ENCODE measurements at places on chromosomes 13 and 19. TPM values are rescaled to one million over a fixed set of nuclear protein-coding genes. Genes with fewer than 3 reads are reported as not detected.
A peak's percentile ranks its signal among the peaks of the same experiment; 100 is the strongest.

- DNase-seq = no peak
Measured at GRCh38 chr19:23817519-23817918, 58.8 kb upstream of the ZNF681 start.

- DNase-seq = no peak
Measured at GRCh38 chr19:46601318-46602224, at the start of gene CALM3. CALM3 (plus strand) TSS chr19:46601330; CDS start chr19:46601435, 105 bp downstream.

DNA sequence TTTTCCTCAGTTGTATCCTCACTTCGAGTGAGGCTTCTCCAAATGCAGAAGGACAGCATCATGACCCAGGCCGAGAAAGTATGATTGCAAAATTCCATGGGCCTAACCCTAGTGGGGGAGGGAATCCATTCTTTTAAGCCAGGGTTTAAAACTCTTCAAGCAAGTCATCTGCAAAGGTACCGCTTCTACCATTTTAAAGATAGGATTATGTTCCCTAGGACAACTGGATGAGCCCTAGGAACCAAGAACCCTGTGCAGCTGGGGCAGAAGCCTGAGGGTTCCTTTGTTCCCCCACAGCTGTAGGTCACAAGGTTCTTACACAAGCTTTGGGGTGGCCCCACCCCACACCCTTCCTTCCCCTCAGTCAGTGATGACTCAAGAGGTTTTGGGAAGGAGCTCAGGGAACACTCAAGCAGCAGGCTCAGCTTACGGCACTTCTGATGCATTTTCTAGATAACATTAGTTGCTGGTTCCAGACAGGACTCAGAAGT is 13.5 kb downstream of the ARL11 start:
- no peak for DNase-seq

DNA sequence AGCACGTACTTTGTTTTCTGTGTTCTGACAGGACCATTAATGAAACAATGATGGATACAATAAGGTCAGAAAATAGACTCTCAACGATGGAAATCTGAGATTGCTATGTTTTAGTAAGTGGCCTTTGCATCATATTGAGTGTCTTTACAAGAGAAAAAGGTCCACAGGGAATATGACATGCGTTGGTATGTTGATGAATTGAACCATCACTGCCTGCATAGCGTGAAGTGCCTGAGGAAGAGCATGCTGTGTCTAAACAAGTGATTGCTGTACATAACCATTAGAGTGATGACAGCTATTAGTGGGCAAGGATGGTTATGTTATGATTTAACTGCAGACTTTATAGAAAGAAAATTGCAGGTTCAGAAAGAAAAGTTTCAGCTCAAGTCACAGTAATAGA is 623.2 kb downstream of the SLITRK5 start:
- DNase-seq = no peak

DNA sequence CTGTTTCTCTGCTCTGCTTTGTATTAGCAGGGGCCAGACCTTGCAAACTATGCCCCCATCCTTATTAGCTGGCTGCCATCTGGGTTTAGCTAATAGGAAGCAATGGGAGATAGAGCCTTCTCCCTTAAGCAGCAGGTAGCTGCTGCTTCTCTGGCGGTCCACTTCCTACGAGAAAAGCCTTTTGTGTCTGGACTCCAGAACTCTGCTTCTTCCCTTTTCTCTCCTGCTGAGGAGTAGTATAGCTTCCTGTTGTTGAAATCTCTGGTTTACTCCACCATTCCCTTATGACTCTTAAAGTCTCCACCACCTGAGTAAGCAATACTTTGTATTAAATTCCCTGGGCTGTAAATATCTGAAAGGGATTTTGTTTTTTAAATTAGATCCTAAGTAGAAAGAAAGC is 147.1 kb downstream of the DNAJC15 start:
- no peak for DNase-seq

GRCh38 chr19:28221736-28222135 is 991.2 kb downstream of the UQCRFS1 start:
- DNase-seq = no peak

DNA sequence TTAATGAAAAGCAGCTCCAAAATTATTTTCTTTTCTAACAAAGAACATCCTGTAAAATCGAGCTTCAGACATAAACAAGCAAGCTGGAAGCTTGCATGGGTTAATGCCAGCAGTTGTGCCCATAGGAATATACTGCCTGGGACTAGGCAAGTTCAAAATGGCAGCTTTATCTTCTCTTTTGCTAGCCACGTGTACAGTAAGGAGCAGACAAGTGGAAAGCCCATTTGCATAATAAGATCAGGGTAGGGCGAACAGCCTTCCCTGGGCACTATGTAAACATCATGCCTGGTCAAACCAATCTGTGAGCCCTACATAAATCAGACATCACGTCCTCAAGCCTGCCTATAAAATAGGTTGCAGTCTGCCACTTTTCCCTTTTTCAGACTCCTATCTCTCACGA is 489.7 kb downstream of the RFC3 start:
- DNase-seq = no peak

GRCh38 chr13:35984776-35985453 is 146.3 kb downstream of the DCLK1 start:
- no peak for DNase-seq

- DNase-seq = peak; percentile 81
Measured at GRCh38 chr19:53424968-53425597, 6.7 kb upstream of the ZNF761 start.

- no peak for DNase-seq
Measured at GRCh38 chr19:33747273-33747672, 49.4 kb upstream of the KCTD15 start.

DNA sequence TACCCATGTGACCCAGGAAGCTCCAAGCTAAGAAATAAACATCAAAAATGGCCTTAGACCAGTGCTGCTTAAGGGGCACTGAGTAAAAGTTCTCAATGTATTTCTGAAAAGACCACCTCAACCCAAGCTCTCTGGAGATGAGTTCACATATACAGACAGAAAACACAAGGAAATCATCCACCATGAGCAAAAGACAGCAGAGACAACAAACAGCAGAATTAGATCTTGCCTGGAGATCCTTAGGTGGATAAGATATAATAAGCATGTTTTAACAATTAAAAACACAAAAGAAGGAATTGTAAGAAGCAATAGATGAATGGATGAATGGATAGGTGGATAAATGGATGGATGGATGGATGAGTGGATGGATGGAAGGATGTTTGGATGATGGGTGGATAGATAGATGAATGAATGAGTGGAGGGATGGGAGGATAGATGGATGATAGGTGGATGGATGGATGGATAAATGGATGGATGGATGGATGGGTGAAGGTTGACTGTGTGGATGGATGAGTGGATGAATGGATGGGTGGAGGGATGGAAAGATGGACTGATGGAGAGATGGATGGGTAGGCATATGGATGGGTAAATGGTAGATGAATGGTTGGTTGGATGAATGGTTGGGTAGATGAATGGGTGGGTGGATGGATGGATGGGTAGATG is 9.6 kb upstream of the NMRK2 start:
- no peak for DNase-seq

DNA sequence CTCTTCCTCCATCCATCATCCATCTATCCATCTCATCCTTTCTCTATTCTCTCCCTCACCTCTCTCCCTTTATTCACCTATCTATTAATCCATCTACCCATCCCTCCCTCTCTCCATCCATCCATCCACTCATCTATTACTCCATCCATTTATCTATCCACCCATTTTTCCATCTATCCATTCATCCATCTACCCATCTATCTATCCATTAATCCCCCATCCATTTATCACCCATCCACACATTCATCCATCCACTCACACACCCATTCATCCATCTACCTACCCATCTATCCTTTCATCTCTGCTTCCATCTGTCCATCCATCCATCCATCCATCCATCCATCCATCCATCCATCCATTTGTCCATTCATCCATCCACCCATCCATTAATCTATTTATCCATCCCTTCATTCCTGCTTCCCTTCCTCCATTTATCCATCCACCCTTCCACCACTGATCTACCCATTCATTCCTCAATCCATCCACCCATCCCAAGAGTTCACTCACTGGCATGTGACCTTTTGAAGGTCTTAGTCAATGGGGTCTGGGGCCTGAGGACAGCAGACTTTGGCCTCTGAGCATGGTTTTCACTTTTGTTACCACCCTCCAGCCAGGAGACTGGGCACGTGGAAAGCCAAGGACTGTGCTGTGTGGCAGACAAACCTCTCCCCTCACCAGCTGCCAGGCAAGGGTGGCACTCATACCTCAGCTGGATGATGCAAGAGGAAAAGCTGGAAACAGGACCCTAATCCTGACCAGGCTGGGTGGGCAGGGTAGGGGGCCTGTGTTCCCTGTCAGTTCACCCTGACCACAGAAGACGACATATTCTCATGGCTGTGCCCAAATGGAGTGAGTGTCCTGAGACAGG is 126.7 kb downstream of the URI1 start:
- DNase-seq = no peak

- no peak for DNase-seq
Measured at GRCh38 chr19:19584356-19584755, 34.1 kb downstream of the PBX4 start.

GRCh38 chr13:64438084-64438483 is 2792.1 kb downstream of the PCDH9 start:
- no peak for DNase-seq

GRCh38 chr13:113577881-113578435 is 6.6 kb upstream of the TFDP1 start:
- no peak for DNase-seq

GRCh38 chr19:16233081-16233776 is 35.5 kb downstream of the AP1M1 start:
- DNase-seq = no peak

DNA sequence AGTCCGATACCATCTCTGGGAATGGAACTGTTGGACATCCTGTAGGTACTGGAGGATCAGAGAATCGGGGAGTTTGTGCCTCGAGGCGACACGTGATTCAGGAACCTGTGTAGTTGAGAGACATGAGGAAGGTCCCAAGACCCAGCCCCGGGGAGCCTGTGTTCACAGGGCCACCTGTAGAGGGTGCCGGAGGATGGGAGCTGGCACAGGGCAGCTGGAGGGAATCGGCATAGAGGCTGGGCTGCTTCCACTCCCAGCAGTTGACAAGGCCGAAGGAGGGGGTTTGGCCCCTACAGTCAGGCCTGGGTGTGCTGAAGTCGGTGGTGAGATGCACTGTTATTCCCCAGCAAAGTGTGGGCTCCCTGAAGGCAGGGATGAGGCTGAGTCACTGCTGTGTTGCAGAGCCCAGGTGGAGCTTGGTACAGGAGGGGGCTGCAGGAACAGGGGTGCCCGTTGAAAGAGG is 2.5 kb upstream of the ISYNA1 start:
- DNase-seq = no peak

DNA sequence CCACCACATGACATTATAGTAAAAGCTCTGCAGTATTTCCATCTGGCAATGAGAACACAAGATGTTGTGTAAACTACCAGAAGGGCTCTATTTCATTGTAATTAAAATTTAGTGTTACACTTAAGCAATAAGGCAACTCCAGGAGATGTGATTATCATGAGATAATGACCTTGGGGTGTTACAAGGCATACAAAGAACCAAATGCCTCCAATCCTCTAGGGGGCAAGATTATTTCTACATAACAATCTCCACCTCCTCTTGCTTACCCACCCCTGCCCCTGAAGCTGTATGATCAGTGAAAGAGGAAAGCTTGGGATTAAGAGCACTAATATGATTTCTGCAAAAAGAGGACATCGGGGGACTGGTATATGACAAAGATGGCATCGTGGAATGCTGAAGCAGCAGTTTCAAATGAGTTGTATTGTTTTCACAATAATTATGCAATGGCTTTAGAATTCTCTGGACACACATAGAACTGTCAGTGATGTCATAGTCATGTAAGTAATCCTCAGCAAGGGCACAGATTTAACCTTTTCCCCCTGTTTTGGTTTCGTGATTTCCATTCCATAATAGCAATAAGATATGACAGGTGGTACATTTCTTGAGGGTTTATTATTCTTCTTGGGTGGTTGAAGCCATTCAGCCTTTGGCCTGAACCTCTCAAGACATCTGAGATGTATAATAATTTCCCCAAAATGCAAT is 295.3 kb downstream of the MZT1 start:
- DNase-seq = no peak

DNA sequence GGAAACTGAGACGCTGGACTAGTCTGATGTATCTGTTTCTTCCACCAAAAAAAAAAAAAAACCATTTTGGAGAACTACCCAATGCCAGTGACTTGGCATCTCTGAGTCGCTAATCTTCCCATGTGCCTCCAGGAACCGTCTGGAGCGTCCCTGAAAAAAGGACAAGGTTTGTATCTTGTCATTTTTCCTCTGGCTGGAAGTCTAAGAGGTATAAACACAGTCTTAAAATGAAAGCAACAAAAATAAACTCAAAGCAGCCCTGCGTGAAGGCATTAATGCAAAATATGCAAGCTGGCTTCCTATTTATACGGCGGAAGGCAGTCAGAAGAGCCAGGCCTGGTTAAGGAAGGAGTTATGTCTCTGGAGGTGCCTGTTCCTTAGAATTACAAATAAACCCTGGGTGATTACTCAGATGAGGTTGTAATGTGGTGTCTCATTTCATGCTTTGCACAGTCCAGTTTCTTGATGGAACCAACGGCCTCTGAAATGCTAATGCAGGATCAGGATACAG is 20.3 kb downstream of the ACTN4 start:
- no peak for DNase-seq

- no peak for DNase-seq
Measured at GRCh38 chr13:91146601-91147000, 200.9 kb upstream of the MIR17HG start.

DNA sequence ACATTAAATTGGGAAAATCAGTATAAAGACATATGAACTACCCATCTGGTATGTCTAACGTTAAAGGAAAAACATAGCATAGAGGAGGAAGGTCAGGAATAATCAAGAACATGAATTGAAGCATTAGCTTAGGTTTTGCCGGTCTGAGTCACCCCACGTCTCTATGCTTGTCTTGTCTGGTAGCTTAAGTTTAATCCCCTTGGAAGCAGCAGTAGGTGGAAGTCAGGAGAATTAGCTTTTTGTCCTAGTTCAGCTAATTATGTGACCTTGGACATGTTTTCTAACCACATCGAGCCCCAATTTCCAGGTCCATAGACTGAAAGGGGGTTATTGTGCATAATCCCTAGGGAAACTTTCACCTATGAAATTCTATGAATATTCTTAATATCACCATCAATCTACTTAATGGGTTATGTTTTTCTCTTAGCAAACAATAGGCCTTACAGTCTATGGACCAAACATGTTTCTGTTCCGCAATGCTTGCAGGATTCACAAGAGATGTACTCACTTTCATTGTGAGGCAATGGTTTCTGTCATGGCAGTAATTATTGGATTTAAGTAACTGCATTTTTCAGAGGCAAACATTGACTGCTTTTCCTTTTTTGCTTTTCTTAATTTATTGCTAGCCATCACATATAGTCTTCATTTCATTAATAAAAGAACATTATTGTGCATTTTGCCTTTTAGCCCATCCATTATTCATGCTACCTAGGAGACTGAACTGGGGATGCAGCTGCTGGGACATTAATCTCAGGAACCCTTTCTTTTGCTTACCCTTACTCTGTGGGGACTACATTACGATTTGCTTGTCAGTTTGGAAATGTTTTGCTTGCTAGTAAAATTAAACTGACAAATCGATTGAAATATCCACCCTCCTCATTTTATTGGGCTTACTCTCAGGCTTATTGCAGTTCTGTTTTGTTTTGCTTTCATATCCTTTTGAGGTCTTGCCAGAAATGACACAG is 304.8 kb upstream of the MAB21L1 start:
- no peak for DNase-seq

ZNF497 gene
- total RNA-seq = 6.6 TPM

LILRB5 gene
- 1.5 TPM for total RNA-seq

DHX34 gene
- total RNA-seq = 41.8 TPM

ZNF665 gene
- total RNA-seq = 26.1 TPM

NUFIP1 gene
- 6.5 TPM for total RNA-seq

HSPB6 gene
- 78.5 TPM for total RNA-seq

Measured in prostate gland (tissue), 2 donors.